AG08396 (cell line): ENCODE measurements at places on chromosomes 2 and 18.

- no peak for DNase-seq
These were observed 74.7 kb downstream of the PSMG2 start for GRCh38 chr18:12777500-12777944.

- DNase-seq, result no peak
These were observed 45.9 kb downstream of the PNO1 start for GRCh38 chr2:68203587-68203986.

- DNase-seq, result no peak
These were observed 60.2 kb upstream of the GALNT13 start for GRCh38 chr2:153811516-153811915.

- peak; percentile 67 for DNase-seq
These were observed 44.0 kb downstream of the PDCL3 start for GRCh38 chr2:100606726-100607343.

DNA sequence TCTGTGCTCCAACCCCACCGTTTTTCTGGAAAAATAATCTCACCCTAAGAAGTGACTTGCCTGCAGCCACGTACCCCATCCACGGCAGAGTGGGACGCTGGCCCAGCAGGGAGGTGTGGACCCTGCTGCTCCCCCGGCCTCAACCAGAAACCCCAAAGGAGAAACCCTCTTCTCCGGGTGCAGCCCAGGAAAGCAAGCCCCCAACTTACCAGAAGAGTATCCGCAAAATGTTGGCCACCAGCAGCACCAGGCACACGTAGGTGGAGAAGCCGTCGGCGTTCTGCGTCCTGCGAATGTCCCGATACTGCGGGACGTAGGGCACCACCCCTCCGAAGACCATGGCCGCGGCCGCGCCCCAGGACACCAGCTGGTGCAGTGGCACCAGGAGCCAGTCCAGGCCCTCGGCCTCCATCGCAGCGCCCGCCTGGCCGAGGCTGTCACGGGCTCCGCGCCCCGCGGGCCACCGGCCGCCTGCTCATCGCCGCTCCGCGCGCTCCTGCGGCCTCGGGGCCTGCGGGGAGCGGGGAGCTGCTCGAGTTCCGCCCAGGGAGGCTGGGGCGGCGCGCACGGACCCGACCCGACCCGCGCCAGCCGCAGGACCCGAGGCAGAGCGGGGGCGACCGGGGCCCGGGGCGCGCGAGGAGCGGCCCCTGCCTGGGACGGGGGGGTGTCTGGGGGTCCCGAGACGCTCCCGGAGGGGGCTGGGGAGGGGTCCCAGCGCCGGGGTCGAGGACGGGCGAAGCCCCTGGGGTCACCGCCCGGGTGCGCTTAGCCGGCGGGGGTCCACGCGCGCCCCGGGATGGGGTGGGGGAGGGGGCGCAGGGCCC is 725 bp downstream of the SLC66A2 start:
- DNase-seq, result peak; percentile 70

GRCh38 chr2:187698374-187699110 is 144.3 kb upstream of the TFPI start:
- no peak for DNase-seq

DNA sequence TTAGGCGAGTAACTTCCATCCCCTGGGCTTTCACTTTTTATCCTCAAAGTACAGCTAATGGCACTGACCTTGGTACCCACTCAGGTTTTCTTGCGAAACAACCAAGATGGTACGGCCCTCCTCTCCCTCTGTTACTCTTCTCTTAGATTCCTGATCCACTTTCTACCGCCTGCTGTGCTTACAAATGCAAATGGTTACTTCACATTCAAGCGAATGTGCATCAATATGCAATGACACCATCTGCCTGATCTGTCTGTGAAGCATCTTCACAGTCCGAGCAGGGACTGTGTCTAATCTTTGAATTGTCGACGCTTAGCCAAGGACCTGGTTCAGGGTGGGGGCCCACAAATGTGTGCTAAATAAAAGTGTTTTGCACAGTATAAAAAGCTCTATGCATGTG is 112.2 kb downstream of the TRIB2 start:
- DNase-seq, result no peak

GRCh38 chr2:73343992-73344391 is 41.6 kb upstream of the ALMS1 start:
- DNase-seq, result no peak

- no peak for DNase-seq
These were observed 39.1 kb upstream of the CPS1 start for GRCh38 chr2:210517264-210517663.

- DNase-seq, result no peak
These were observed 489.5 kb downstream of the CDH2 start for GRCh38 chr18:27687351-27687979.
